ENCODE measurements at places on chromosomes 12 and 14.
A peak's percentile ranks its signal among the peaks of the same experiment; 100 is the strongest.

DNA sequence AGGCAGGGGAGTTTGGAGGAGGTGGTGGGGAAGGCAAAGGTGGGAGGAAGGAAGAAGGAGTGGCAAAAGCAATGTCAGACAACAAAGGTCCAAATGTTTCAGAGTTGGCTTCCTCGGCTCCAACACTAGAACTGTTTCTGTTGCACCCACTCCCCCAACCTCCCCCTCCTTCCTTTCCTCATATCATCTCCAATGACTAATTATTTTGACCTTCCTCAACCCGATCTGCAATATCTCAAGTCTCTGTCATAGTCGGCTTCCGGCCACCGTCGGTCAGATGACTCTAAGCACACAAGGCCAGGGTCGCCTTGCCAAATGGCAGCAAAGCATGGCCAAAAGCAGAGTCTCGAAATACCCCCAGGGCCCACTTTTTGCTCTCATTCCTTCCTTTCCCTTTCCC, 637.0 kb upstream of the TBX3 start:
- no peak for DNase-seq

DNA sequence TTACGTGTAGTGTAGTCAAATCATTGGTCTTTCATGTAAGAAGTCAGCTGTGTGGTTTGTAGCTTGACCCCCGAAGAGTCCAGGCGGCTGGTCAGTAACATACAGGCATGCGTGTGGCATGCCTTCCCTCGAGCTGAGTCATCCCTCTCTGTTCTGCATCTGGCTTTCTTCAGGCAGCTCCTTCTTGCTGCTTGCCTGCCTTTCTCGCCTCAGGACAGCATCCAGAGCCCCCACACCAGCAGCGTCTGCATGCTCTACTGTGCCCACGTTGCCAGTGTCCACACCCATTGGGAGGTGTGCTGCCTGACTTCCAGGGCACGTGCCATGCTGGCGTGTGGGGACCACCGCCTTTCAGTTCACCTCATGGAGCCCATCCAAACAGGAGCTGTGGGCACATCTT, 96.8 kb downstream of the EP400 start:
- no peak for DNase-seq

GRCh38 chr12:64636856-64637255, 26.6 kb downstream of the RASSF3 start:
- no peak for DNase-seq

- no peak for DNase-seq
Observed at GRCh38 chr14:77638771-77639171, 22.3 kb upstream of the SPTLC2 start.

GRCh38 chr14:100803226-100803625, 22.7 kb upstream of the MEG3 start:
- DNase-seq, result no peak

DNA sequence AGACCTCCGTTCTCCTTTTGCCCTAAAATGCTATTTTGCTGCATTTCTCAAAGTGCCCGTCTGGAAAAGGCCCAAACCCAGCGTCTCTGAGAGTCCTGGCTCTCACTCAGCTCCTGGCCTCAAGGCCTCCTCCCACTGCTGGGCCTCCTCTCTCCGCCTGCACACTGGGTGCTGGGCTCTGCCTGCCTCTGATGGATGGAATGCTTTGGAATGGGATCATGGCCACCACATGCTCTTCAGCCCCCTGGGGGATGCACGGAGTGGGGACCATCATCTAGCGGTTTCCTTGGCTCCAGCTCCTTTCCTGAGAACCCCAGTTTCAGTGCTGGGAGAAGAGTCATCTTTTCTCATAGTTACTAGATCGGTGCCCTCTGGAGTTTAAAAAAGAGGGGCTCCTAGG, 65.2 kb downstream of the KDM2B start:
- no peak for DNase-seq

- DNase-seq, result no peak
Observed at GRCh38 chr14:100246809-100247428, 8.0 kb downstream of the YY1 start.

DNA sequence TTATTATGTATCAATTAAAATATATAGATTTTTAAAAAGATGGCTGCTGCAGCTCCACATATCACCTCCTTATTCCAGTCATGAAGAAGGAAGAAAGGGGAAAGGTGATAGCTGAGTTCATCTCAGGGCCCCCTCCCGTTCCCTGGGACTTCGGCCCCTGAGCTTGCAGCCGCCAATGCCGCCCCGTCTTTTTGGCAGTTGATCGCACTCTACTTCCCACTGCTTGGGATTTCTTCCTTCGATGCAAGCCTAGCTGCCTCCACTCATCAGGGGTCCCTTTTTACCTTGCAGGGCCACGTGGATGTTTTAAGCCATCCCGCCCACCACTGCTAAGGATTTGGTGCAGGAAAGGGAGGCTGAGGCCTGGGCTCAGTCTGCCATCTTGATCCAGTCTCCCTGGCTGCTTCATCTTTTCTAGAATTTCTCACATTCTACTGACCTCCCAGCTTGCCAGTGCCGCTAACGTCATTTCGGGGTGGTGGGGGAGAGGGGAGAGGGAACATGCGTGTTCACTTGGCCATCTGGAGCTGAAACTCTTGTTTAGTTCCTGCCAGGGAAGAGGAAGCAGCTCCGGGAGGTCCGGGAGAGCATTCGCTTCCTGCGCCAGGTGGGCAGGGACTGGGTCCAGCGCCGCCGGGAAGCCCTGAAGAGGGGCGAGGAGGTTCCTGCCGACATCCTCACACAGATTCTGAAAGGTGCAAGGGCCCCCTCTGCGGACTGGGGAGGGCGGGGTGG, 31.3 kb downstream of the CYP46A1 start:
- no peak for DNase-seq

DNA sequence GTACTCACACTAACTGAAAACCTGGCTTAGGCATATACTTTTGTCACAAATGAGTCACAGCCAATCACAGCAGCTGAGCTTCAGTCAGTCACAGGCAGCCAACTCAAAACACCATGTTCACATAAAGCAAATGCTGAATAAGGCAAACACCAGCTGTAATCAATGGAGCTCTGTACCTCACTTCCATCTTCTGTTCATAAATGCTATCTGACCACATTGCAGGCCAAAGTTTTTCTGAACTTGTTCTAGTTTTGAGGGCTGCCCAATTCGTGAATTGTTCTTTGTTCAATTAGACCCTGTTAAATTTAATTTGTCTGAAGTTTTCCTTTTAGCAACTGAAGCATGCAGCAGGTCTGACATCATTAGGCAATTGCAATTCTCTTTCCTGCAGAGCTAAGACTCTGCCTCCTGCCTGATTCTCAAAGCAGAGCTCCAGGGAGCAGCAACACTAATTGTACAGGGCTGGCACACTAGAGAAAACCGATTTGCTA, 129.9 kb downstream of the WIF1 start:
- no peak for DNase-seq

DNA sequence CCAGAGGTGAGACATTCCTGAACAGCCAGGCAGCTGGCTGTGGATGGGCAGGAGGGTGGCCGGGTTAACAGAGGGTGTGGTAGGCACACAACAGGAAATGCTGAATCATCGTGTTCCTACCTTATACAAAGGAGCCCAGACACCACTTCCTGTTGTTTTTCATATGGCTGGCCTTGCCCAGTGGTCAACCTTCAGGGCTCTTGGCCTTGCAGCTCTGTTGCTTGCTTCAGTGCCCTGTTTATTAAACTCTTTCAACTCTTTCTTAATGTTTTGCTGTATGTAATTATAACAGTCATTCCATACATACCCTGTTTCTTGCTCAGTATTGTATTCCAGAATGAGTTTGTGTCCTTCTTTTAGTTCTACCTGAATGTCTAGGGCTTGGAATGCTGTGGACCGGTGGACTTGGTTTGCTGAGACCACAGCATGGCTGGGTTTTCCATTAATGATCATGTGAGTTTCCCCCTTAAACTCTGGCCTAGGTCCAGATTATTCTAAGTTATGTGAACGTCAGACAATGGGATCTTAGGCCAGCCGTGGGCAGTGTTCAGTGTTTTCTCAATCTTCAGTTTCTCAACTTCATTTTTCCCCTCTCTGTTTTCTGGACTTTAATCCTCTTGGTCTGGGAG, 11.9 kb downstream of the CFAP54 start:
- DNase-seq, result peak; percentile 69

DNA sequence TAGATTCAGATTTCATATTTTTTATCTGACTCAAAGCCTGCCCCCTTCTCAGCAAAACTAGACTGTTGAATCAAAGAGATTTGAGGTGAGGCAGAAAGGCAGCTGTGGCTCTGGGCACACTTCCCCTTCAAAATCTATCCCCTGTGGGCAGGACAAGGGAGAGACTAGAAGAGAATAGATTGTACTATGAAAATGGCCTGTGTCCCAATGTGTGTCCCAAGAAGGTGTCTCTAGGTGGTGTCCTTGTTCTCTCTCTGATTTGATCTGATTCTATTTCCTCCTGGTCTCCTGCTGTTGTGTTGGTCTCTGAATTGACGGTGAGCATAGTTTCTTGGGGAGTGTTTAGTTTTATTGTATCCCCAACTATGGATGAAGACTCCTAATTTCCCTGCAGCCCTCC, 565.8 kb upstream of the ATP2B1 start:
- DNase-seq, result no peak

DNA sequence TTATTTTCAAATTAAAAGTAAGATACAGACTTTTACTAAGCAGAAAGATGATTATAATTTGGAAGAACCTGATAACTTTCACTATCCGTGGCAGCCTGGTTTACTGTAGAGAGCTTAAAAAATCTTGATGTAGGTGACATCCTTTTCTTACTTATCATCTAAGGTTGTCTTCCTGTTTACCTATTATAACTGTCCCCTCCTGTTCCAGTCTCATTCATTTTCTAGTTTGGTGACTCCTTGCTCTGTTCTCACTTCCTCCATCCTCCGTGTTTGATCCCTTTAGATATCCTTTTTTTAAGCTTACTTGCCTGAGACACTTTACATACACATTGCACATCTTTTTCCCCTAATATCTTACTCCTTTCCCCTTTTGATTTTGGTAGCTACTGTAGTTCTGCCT, 27.5 kb downstream of the CCDC91 start:
- no peak for DNase-seq

GRCh38 chr12:85489194-85489593, 209.2 kb downstream of the ALX1 start:
- no peak for DNase-seq

DNA sequence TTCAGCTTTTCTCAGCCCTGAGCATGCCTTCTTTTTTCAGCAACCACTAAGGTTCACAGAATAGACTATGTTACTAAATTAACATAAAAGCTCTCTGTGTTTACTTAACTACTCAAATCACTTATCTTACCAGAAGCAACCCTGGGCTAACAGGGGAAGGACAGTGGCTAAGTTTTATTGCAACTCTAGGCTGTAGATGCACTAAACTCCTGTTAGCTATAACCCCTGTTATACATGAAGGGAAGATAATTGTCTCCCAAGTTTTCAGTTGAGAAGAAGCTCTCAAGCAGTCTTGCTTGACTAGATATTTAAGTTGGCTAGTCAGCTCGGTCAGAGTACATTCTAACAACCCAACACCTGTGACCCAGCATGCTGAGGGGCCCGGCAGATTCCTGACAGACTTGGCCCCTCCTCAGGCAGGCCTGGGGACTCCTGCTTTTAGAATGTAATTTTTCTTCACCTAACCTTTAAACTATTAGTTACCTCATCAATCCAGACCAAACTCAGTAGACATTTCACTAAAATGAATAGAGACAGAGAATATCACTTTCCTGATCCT, 464.5 kb downstream of the EGLN3 start:
- DNase-seq, result no peak

- no peak for DNase-seq
Observed at GRCh38 chr12:87509237-87509820, 519.9 kb downstream of the C12orf50 start.

GRCh38 chr12:75390899-75391538, at the start of gene GLIPR1L2:
TSS of gene GLIPR1L2 (plus strand) at chr12:75391089. CDS start at chr12:75391117, 28 bp downstream.
- DNase-seq, result peak; percentile 95

GRCh38 chr12:84811291-84811690, 101.3 kb downstream of the SLC6A15 start:
- DNase-seq, result no peak

GRCh38 chr12:7581625-7582024, 78.0 kb upstream of the CD163 start:
- no peak for DNase-seq

GRCh38 chr14:23160924-23161522, 22.4 kb downstream of the SLC7A8 start:
- DNase-seq, result no peak

GRCh38 chr12:100576331-100577036, 3.0 kb downstream of the GAS2L3 start:
- no peak for DNase-seq

DNA sequence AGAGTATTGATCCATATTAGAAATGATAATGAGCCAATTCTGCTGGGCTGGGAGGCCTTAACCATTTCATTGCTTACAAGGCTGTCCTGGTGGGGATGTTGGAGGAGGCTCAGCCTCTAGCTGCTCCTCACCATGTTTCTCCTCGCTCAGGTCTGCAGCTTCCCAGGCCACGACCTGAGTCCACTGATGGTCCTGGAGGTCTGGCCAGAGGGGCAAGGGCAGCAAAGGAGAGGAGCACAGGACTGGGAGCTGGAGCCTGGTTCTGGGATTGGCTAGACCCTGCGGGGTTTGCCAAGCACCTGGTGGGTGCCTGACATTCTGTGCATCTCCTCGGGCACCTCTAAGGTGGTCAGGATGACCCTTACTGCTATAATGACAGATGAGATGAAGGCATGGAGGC, 92.6 kb downstream of the KIF26A start:
- no peak for DNase-seq

GRCh38 chr12:66170606-66171005, 810 bp upstream of the TMBIM4 start:
- DNase-seq, result no peak

GRCh38 chr14:100127853-100128455, 31.5 kb downstream of the DEGS2 start:
- DNase-seq, result no peak

DNA sequence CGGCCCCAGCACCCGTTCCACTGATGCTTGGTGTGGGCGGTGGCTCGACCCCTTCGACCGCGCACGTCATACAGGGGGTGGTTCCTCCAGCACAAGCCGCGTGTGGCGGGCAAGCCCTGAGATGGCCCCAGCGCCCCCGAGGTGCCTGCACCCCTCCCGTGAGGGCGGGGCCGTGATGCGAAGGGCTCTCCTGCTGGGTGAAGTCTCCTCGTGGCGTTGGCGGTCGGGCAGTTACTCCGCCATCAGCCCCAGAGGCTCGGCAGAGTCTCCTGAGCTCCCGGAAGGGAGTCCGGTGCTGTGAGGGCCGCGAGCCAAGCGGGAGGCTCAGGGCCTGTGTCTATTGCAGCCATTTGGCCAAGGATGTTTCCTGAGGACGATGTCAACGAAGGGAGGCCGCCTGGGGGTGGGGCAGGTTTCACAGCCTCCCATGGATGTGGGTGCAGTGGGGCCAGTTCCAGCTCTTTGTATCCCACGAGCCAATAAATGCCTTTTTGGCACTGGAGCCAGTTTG, 78.1 kb upstream of the GALNT9 start:
- DNase-seq, result no peak

DNA sequence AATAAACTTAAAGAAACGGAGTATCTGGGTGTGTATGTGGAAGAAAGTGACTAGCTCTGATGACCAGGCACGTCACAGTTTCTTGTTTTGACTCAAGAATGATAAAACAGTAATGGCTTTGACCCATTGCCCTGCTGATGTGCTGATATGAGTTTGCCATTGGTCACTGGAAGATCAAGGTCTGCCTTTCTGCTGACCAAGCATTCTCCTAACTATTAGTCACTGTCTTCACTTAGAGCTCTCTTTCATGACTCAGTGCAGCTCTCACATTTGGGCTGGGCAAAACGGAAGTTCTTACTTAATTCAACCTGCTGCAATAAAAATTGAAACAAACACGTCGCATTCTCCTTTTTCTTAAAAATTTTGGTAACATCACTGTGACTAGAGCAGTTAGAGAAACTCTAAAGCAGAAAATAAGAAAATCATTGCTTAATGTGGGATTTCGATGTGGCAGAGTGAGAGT, 366.7 kb downstream of the BTG1 start:
- DNase-seq, result peak; percentile 66

GRCh38 chr14:101446387-101446969, 114.8 kb upstream of the DIO3 start:
- DNase-seq, result no peak
